ENCODE measurements at places on chromosomes 6 and 20. TPM values are rescaled to one million over a fixed set of nuclear protein-coding genes. Genes with fewer than 3 reads are reported as not detected.

Gene EYS
- 0.96 TPM for polyA plus RNA-seq

Gene LTV1
- 48.2 TPM for polyA plus RNA-seq

Gene PDE10A
- 24.4 TPM for polyA plus RNA-seq

- DNase-seq: no peak
These were observed 162.7 kb downstream of the MTHFD1L start for GRCh38 chr6:151027936-151028838.

- no peak for DNase-seq
These were observed 63.9 kb upstream of the MCHR2 start for GRCh38 chr6:100057941-100058340.

GRCh38 chr6:111663692-111664564 is 58.2 kb upstream of the TRAF3IP2 start:
- DNase-seq: peak; percentile 86

Data from left kidney (tissue), 8 donors.